NCI-H524 treated with DMSO at 0.1 percent for 48 hours (cell line): ENCODE measurements at places on chromosomes 2 and 18.

- DNase-seq = no peak
Observed at GRCh38 chr18:23977719-23978483, 36.7 kb upstream of the TTC39C start.

DNA sequence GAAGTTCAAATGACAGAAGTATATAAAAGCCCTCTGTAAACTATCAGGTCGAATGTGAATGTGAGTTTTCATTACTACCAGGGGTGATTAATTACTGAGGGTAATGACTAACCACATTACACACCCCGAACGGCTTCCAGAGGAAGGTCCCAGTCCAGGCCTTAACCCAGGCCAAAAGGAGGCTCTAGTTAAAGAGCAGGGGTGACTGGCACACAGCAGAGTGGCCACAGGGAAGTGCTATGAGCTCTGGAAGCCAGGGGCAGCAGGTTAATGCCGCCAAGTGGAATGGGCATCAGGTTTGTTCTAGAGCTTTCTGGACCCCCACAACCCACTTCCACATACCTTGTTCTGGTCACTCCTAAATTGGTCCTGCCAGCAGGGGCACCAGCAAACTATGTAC lies 87.7 kb downstream of the BCL11A start:
- DNase-seq = no peak

DNA sequence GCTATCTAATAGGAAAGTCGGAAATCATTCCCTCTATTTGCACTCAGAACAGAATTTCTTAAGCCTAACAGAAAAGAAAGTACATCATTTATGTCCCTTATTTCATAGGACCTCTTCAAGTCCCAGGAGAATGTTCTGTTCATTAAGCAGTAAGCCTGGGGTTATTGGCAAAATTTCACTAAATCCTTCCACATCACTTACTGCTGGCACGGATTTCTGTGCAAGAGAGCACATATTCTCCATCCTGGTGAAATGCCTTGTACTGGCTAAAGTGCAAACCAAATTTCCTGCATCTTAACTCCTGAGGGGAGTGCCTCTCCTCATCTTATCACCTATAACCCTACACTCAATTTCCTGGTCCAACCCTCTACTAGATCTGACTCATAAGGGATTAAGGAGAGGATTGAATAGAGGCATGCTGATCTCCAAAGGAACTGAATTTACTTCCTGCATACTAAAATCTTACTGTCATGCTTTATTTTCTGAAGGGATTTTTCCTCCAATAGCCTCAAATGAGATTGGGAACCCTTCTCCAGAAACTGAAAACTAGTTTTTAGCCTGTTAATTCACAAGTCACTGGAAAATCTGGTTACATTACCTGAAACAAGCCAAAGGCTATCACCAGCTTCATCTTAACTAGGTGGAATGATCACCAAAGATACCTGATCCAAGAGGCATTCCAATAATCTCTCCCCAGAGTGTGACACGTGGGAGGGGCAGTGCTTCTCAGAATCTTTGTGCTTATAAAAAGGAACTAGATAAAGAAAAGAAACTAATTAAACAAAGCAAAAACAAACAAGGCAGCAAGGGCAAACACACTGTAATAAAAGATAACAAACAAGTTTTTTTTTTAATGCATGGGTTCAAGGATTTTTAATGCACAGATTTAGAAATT lies 311.1 kb downstream of the NR4A2 start:
- no peak for DNase-seq

DNA sequence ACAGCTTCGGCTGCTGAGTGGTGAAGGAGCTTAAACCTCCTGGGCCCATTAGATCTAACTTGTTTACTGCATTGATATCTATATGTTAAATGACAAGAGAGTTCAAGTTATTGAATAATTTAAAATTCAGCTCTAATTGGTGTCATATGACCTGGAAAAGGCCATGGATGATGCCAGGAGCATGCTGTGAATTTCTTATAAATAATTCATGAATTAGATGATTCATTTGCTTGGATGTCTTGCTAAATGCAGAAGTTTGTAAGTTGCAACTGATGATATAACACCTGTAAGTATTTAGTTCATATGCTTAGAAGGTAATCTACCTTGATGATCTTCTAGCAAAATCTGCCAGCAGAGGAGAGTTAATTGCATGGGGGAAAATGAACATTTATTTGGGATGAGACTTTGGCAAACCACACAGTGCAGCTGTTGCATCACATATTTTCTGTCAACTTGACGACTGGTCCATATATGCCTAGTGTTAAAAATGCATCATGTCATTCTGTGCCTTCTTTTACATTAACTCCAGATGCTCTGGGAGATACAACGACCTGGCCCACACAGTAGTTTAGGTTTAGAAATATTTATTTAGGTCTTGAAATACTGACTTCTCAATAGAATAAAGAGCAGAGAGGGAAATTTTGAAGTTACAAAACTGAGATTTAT lies 226.3 kb downstream of the KIAA1328 start:
- DNase-seq = no peak

DNA sequence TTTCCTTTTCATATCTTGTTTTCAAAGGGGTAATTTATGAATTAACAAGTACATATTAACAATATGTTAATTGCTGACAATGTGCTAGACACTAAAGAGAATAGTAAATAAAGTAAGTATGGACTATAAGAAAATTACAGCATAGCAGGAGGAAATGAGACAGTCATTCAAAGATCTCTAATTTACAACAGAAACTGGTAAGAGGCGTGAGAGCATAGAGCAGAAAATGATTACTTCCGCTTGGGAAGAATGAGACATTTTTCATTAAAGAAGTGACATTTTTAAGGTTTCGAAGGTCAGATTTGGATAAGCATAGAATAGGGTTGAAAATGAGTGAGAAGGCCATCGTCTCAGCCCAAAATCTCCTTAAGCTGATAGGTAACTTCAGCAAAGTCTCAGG lies 184.4 kb upstream of the SESTD1 start:
- no peak for DNase-seq

- DNase-seq = peak; percentile 87
Observed at GRCh38 chr18:77320971-77321559, 71.4 kb downstream of the GALR1 start.

DNA sequence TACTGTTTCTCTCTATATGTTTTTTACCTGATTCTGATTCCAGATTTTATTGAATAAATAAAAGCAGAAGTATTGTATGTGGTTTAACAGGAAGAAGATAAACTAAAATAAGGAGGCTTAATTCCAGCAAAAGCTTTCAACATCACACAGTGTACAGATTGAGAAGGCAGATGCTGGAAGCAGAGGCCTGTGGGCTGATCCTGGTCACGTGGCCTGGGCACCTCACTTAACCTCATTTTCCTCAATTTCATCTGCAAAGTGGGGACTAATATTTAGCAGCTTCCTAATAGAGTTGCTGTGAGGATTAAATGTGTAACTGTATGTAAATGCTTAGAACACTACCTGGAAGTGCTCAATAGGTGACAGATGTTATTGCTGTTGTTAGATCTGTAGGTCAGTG lies 58.0 kb downstream of the CDCA7 start:
- DNase-seq = peak; percentile 94

- no peak for DNase-seq
Observed at GRCh38 chr2:9222239-9222892, 15.8 kb downstream of the ASAP2 start.

DNA sequence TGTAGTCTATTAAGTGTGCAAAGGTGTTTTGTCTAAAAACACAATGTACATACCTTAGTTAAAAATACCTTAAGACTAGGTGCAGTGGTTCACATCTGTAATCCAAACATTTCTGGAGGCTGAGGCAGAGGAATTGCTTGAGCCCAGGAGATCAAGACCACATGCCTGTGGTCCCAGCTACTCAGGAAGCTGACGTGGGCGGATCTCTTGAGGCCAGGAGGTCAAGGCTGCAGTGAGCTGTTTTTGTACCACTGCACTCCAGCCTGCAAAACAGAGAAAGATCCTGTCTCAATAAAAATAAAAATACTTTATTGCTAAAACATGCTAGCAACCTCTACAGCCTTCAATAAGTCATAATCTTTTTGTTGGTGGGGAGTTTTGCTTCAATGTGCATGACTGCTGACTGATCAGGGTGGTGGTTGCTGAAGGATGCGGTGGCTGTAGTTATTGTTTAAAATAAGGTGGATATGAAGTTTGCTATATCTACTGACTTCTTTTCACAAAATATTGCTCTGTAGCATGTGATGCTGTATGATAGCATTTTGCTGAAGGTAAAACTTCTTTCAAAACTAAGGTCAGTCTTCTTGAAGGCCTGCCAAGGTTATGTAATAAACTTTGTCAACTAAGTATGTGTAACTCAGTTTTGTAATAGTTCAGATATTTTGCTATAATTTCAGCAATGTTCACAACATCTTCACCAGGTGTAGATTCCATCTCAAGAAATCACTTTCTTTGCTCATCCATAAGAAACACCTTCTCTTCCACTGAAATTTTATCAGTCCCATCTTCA lies 1238.0 kb upstream of the NRXN1 start:
- no peak for DNase-seq

DNA sequence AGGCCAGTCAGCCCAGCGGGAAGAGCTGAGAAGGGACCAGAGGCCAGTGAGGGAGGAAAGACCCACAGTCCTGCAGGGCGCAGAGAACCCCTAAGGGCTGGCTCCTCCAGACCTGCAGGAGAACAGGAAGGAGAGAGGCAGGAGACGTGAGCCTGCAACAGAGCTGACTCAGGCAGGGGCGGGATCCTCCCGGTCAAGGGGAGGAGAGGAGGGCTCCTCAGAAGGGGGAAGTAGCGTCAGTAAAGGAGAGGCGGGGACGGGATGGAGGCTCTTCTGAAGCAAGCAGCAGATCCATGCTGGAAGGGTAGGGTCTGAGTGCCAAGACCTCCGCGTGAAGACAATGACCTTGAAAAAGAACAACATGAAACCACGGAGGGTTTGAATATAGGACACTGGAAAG lies 50.8 kb downstream of the TRABD2A start:
- DNase-seq = no peak

DNA sequence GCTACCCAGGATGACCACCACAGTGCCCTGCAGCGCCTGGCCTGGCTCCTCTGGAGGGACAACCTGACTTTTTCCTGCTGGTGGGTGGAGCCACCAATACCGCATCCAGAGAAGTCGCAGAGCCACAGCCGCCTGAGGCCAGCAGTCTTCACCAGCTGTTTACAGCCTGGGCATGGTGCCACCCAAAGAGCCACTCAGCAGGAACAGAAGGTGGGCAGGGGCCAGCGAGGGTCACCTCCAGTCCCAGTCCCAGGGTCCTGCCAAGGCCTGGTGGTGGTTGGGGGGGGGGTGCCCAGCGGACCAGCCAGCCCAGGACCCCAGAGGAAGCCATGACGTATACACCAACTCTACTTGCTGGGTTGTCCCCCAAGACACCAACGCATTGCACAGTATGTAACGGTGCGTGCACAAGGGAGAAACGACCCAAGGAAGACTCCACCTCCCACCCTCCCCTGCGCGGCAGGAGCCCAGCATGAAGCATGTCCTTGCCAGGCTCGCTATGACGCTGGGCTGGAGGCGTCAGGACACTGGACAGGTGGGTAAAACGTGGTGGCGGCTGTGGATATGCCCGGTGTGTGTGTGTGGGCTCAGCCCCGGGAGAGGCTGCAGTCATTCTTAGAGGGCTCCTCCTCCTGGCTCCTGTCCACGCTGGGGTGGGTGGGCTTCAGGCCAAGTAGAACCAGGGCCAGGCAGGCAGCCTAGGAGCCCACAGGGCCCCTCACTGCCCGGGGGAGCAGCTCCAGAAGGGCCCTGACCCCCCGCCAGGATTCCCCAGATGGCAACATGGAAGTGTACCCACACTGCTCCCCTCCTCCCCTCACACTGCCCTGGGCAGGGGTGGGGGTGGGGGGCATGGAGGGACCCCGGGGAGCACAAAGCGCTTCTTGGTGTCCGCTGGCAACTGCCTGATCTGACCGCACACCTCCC lies 49.3 kb downstream of the HS6ST1 start:
- DNase-seq = no peak

- DNase-seq = no peak
Observed at GRCh38 chr2:64863097-64863820, 125.9 kb upstream of the SLC1A4 start.

- peak; percentile 91 for DNase-seq
Observed at GRCh38 chr2:37523814-37524362, 147.6 kb downstream of the CDC42EP3 start.

DNA sequence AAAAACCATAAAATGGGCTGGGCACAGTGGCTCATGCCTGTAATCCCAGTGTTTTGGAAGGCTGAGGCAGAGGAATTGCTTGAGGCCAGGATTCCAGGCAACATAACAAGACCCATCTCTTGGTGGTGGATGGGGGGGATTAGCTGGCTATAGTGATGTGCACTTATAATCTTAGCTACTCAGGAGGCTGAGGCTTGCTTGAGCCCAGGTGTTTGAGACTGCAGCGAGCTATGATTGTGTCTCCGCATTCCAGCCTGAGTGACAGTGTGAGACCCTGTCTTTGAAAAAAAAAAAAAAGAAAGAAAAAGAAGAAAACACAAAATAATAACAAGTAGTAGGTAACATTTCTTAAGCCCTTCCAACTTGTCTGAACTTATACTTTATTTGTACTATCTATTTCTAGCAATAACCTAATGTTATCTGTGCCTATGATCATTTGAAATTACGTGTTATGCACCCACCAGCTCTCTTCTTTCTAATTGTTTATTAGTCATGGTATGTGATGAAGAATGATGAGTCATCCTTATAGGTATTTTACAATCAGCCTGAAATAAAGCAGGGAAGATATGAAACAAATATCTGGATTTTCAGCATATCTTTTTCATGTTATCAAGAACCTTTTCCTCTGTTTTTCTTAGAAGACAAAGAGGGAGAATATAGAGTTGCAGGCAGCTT lies 129.3 kb upstream of the UNC80 start:
- no peak for DNase-seq

- DNase-seq = peak; percentile 35
Observed at GRCh38 chr2:5839550-5839949, 147.4 kb downstream of the SOX11 start.

- no peak for DNase-seq
Observed at GRCh38 chr18:50199921-50200320, 5.0 kb upstream of the MYO5B start.

GRCh38 chr2:120785228-120785966 lies 49.7 kb downstream of the GLI2 start:
- DNase-seq = no peak

DNA sequence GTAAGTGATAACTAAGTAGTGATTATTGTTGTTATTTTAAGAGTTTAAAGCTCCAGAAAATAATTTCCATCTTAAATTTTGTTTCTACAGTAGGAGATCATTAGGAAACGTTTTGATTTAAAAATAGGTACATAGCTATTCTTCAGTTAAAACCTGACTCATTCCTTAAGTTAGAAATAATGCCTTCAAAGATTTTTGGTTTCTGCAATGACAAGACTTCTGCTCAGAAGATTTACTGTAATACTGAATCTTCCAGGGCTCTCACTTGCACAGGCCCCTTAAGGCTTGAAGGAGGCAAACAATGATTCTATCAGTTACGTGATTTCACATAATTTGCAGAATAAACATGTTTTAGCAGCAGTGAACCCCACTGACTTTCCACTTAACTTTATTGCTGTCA lies 333.7 kb downstream of the RAD51AP2 start:
- no peak for DNase-seq

- no peak for DNase-seq
Observed at GRCh38 chr2:41446266-41446665, 601.6 kb upstream of the PKDCC start.

DNA sequence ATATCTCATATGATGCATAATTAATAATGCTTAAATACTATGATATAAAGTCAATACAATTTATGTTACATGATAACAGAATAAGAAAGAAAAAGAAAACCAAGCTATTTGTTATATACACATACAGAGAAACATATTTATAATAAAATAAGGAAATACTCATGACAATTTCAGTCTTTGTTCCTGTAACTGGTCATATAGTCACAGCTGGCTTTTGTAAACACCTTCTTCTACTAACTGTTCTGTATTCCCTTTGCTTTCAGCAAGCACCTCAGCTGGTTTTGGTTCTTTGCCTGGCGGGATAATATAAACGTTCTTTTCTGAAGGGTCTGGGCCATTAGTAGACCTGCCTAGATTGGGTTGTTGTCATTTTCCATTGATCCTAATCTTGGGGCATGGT lies 158.5 kb downstream of the COPS8 start:
- no peak for DNase-seq
